ENCODE measurements at places on chromosomes 4 and X. TPM values are rescaled to one million over a fixed set of nuclear protein-coding genes. Genes with fewer than 3 reads are reported as not detected.
A peak's percentile ranks its signal among the peaks of the same experiment; 100 is the strongest.

The ADH1A gene
- not detected for total RNA-seq

GRCh38 chr4:1809754-1810502, 16.8 kb downstream of the FGFR3 start:
- peaks cover 18% of the 10 kb centered on the region for H3K36me3 ChIP-seq
- H3K27me3 ChIP-seq = no peaks in the 10 kb centered on the region
- H3K4me3 ChIP-seq = no peak overlapping the region
- DNase-seq = peak; percentile 100
- H3K27ac ChIP-seq = no peak overlapping the region

DNA sequence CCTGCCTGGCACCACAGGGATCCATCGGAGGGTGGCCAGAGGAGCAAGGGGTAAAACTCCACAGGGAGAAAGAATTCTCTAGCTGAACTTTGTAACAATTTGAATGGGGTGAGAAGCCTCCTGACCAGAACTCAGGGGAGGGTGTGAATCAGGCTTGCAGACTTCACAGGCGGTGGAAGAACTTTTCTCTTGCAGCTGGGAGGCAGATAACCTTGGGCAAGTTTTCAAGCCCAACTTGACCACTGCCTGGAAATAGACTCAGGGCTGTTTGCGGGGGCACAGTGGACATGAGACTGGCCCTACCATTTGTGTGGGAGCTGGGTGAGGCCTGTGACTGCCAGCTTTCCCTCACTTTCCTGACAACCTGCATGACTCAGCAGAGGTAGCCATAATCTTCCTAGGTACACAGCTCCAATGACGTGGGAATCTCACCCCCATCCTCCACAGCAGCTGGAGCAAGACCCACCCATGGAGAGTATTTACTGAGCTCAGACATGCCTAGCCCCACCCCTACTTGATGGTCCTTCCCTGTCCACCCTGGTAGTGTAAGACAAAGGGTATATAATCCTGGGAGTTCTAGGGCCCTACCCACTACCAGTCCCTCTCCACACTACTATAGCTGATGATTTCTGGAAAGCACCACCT, 210.0 kb upstream of the AGTR2 start:
- no peak overlapping the region for H3K4me3 ChIP-seq
- H3K4me1 ChIP-seq = no peaks in the 10 kb centered on the region
- H3K36me3 ChIP-seq = no peaks in the 10 kb centered on the region
- no peak for DNase-seq
- H3K27ac ChIP-seq = no peak overlapping the region

The VEGFD gene
- 0.36 TPM for total RNA-seq

The OPN1MW2 gene
- total RNA-seq = not detected

The NHS gene
- total RNA-seq = 16.8 TPM

DNA sequence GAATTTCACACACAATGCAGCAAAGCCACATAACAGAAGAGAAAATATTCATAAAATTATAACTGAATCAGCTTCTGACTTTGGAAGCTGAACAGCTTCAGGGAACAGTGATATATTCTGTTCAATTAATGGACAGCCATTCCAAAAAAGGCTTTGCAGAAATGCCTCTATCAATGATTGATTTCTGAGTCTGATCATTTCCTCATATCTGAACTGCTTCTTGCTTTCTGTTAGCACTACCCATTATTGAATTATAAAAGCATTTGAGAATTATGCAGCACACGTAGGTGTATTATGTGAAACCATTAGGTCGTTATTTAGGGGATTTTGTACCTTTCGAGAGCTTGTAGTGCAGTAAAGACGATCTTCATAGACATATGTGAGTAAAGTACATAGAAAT, 159.6 kb downstream of the STIM2 start:
- H3K36me3 ChIP-seq = peaks cover 2% of the 10 kb centered on the region
- DNase-seq = no peak
- H3K4me1 ChIP-seq = peaks cover 9% of the 10 kb centered on the region
- no peak overlapping the region for H3K27ac ChIP-seq
- no peaks in the 10 kb centered on the region for H3K27me3 ChIP-seq

DNA sequence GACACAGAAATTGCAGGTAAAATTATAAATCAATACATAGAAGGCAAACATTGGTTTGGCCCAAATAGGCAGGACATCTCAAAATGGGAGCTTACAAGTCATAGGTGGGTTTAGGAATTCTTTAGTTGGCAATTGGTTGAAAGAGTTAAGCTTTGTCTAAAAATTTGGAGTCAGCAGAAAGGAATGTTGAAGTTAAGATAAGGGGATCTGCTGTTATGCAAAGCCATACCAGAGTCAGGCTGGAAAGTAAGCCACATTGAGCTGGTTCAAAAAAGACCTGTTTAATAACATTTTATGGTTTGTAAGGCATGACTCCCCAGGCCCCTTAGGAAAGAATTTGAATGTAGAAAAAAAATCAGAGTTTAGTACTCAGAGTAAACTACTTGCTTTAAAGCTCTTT, 92.6 kb downstream of the IL13RA2 start:
- H3K27ac ChIP-seq = no peak overlapping the region
- no peaks in the 10 kb centered on the region for H3K4me1 ChIP-seq
- H3K4me3 ChIP-seq = no peak overlapping the region

DNA sequence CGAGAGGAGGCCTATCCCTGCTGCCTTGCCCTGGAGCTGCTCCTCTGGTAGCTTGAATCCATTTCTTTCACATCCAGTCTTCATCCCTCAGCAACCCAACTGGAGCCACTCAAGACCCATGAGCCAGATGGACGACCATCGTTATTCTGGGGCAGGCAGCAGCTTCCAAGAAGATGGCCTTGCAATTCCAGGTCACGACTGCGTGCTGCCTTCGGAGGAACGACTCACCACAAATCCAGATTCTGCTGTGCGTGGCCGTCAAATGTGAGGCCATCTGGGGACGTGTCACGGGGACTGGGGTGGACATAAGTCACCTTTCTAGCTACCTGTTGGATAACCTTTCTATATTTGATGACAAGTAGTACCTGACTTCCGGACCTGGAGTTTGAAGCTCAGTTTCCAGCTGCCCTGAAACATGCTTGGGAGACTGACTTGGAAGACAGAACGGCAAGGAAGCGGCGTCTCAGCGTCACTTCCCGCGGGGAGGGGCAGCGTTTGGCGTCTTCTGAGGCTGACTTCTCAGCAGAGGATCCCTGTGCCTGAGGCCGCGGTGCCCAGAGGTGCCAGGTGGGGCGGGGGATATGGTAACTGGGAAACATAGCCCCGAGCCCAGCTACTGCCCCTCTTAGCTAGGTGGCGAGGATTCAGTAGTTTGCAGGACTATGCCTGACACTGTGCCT, 11.7 kb upstream of the TMEM271 start:
- H3K4me1 ChIP-seq = no peaks in the 10 kb centered on the region
- H3K27ac ChIP-seq = no peak overlapping the region
- H3K4me3 ChIP-seq = no peak overlapping the region
- no peaks in the 10 kb centered on the region for H3K27me3 ChIP-seq
- no peak for DNase-seq

The SLC6A14 gene
- total RNA-seq = not detected

DNA sequence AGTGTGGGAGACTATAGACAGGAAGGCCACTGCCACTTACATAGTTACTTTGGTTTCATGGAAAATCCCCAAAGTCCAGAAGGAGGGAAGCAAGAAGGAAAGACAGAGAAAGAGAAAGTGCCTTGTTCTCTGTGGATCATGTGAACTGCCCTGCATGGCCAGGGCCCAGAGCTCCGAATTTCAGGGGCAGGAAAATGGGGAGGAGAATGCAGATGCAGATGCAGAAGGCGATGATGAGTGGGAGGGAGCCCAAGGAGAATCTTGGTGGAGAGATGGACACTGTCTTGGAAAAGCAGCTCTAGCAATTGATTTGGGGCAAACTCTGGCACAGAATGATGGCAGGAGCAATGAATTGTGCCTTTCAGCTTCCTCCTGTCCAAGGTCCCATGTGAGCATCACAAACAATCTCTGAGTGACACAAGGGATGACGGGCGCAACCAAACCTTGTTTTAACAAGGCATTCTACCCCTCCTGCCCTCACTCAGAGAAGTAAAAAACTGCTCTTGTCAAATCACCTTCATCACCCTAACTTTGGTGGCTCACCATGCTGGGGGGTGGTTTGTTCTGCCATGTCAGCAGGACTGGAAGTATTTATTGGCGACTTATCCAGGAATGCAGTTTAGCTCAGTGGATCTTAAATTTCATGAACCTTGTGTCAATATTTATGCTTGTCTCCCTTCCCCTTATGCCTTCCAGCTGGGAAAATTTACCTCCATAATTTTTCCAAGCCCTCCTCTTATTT, 53.5 kb downstream of the TSC22D3 start:
- DNase-seq = no peak
- no peak overlapping the region for H3K4me3 ChIP-seq
- no peaks in the 10 kb centered on the region for H3K36me3 ChIP-seq
- no peak overlapping the region for H3K27ac ChIP-seq

- H3K4me1 ChIP-seq = peaks cover 7% of the 10 kb centered on the region
- H3K27ac ChIP-seq = no peak overlapping the region
- no peak for DNase-seq
These were observed 51.6 kb upstream of the WDR1 start for GRCh38 chr4:10168151-10168550.

The SPANXD gene
- not detected for total RNA-seq

The FGF2 gene
- total RNA-seq = 69.2 TPM

DNA sequence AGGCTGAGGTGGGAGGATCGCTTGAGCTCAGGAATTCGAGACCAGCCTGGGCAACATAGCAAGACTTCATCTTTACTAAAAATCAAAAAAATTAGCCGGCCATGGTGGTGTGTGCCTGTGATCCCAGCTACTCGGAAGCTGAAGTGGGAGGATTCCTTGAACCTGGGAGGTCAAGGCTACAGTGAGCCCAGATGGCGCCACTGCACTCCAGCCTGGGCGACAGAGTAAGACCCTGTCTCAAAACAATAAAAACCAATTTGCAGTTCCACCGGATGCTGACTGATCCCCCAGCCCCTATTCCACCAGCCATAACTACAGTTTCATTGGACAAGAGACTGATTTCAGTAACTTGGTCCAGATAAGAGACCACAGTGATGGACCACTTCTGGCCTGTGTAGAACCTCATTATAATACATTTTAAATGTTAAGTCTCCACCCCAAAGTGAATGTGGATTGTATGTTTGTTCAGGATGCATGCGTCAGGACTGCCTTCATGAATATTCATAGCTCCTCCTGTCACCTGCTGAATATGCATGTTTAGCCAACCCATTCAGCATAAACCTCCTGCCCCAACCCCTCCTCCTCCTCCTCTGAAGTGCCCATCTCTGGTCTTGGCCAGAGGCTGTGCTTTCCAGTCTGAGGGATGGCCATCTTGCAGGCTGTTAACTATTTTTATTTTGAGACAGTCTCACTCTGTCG, 2.3 kb upstream of the SLBP start:
- H3K27me3 ChIP-seq = no peaks in the 10 kb centered on the region
- H3K4me1 ChIP-seq = peaks cover 9% of the 10 kb centered on the region
- H3K27ac ChIP-seq = no peak overlapping the region
- DNase-seq = peak; percentile 64

The ANTXR2 gene
- total RNA-seq = 86.9 TPM

- no peak overlapping the region for H3K27ac ChIP-seq
- no peaks in the 10 kb centered on the region for H3K4me1 ChIP-seq
- no peaks in the 10 kb centered on the region for H3K27me3 ChIP-seq
- no peaks in the 10 kb centered on the region for H3K36me3 ChIP-seq
These were observed 11.5 kb downstream of the ETNPPL start for GRCh38 chr4:108751321-108751720.

GRCh38 chr4:38273407-38273806, 313.2 kb downstream of the PTTG2 start:
- no peak overlapping the region for H3K4me3 ChIP-seq
- no peak overlapping the region for H3K27ac ChIP-seq
- DNase-seq = no peak
- no peaks in the 10 kb centered on the region for H3K36me3 ChIP-seq
- no peaks in the 10 kb centered on the region for H3K27me3 ChIP-seq

DNA sequence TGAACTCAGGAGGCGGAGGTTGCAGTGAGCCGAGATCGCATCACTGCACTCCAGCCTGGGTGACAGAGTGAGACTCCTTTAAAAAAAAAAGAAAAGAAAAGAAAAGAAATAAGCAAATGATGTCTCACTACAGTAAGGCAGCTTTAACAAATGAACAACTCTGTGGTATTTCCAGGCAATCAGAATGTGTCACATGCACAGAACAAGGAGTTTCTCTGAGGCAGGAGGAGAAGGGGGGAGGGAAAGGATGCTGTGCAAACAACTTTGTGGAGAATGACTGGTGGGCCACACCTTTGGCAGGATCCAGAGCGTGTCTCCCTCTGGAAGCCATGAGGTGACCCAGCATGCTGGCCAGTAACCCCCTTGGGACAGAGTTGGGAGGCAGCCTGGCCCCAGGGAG, 57.6 kb downstream of the RAI2 start:
- no peak for DNase-seq
- H3K27me3 ChIP-seq = peaks cover 3% of the 10 kb centered on the region
- no peaks in the 10 kb centered on the region for H3K4me1 ChIP-seq
- H3K27ac ChIP-seq = no peak overlapping the region

The RPA4 gene
- total RNA-seq = 1.1 TPM

DNA sequence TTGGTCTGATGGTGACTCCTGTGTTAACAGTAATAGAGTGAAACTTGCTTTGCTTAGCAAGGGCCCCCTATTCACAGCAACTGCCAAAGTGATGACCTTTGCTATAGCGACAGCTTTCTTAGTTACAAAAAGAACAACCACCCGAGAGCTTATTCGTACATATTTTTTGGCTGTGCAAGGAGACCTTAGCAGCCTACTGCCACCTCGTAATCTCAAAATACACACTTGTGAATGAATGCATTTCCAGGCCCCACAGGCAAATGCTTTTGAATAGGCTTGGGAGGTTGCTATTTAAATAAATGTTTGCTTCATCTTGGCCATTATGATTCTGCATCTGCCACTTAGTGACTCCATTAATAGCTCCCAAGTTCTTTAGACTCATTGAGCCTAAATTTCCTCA, 47.4 kb downstream of the CCDC149 start:
- no peak for DNase-seq
- H3K36me3 ChIP-seq = peaks cover 4% of the 10 kb centered on the region
- no peak overlapping the region for H3K4me3 ChIP-seq
- no peaks in the 10 kb centered on the region for H3K4me1 ChIP-seq
- H3K27ac ChIP-seq = no peak overlapping the region

The EVC2 gene
- total RNA-seq = 19.2 TPM

DNA sequence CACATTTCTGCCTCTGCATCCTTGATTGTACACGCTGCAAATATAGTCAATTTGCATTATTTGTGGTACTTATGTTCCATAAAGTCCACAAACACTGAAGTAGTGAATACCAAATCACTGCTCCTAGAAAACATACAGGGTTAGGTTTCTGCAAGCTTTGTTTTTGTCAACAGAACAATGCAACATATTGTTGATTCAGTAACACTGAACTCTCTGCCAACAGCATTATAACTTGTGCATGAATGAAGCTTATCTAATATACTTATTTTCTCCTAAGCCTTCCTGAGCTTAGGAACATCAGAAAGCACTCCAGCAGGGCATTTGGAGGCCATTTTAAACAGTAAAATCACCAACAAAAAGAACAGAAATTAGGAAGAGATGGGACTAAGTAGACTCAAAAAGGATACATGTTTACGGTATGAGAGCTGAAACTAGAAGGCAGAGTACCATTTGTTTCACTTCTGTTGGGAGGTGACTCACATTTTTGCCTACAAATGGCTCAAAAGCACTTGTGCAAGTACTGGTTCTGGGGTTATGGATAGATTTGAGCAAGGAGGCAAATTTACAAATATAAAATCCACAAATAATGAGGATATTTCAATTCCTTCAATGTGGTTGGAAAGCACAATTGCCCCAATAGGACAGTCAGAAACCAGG, 14.1 kb downstream of the COX18 start:
- peaks cover 47% of the 10 kb centered on the region for H3K36me3 ChIP-seq
- no peaks in the 10 kb centered on the region for H3K4me1 ChIP-seq
- no peak overlapping the region for H3K27ac ChIP-seq
- no peak for DNase-seq
